ENCODE measurements at places on chromosomes 12 and 14.
A peak's percentile ranks its signal among the peaks of the same experiment; 100 is the strongest.

DNA sequence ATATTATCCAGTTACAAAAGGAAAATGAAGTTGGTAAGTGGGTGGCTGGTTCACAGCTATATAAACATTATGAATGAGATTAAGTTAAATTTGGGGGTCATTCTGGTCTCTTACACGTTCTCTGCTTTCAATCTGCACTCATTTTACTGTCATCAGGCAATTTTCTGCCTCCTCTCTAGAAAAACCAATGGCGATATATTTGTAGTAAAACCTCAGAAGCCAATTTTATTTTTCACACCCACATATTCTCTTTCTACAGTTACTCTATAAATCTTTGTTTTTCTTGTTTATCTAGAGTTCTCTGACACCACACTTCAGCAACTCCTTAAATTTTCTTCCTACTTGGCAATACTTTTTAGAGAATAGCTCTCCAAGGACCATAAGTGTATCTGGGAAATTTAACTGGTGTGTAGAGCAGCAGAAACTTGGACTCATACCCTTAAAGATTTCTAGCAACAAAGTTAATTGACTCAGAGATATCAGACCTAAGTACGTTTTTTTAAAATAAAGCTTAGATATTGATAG lies 926.9 kb downstream of the TMTC2 start:
- no peak for DNase-seq

DNA sequence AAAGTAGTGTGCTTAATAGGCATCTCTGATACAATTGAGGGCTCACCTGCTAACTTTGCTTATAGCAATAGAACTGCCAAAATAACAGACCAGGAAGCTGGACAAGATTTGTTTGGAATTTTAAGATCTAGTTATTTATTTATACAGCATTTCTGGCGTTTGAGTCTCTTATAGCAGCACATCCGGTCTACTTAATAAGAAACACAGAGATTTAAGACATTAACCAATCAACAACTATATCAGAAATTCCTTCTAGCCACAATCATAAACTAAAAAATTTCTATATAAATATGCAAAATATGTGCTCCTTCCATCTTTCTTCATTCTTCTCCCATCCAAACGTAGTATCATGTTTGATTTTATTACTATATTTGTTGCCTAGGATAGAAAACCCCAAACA lies 2.6 kb downstream of the RTN1 start:
- DNase-seq: no peak

- no peak for DNase-seq
Measured at GRCh38 chr14:54493293-54493692, 4.5 kb upstream of the GMFB start.

GRCh38 chr12:114685320-114685781 lies 1.4 kb upstream of the TBX3 start:
- no peak for DNase-seq

DNA sequence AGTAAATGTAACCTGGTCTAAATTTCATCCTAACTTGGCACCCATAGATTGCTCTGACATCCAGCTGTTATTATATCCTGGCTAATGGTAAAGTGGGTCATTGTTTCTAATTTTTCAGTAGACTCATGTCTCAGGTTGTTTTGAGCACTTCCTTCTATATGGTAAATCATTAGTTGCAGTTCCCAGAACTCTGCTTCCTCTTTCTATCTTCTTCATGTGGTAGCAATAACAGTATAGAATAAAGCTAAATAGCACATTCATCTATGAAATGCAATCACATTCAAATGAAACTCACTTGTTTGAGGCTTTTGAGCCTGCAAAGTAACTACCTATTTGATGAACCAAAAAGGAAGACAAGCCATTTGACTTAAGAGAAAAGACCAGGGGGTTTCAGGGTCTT lies 65.1 kb upstream of the GZMB start:
- no peak for DNase-seq

GRCh38 chr12:22874151-22874550 lies 249.2 kb downstream of the ETNK1 start:
- DNase-seq: no peak

- peak; percentile 59 for DNase-seq
Measured at GRCh38 chr12:122866379-122866778, 29.5 kb downstream of the VPS37B start.

GRCh38 chr12:104164634-104165033 lies 26.6 kb upstream of the NFYB start:
- no peak for DNase-seq

DNA sequence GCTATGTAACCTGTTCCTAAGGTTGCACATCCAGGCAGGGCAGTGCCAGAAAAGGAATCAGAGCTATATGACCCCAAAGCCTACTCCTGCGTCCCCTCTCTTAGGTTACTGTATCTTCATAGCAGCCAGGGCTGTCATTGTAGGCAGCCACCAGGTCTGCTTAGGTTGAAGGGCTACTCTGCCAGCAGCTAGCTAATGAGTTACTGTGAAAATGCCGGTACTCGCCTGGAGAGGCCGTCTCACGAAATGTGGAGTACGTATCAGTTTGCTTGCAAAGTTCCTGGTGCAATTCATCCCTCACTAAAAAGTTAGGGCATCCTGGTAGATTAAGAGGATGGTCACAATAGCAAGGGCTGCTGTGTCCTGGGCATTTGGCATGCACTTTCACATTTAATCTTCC lies 50.9 kb downstream of the RPH3A start:
- DNase-seq: no peak
